ENCODE measurements at places on chromosomes 2 and 18.

- no peak for DNase-seq
Observed at GRCh38 chr2:204357286-204357685, 188.0 kb upstream of the PARD3B start.

GRCh38 chr2:240024766-240025165 lies 376 bp downstream of the NDUFA10 start:
- DNase-seq: no peak

DNA sequence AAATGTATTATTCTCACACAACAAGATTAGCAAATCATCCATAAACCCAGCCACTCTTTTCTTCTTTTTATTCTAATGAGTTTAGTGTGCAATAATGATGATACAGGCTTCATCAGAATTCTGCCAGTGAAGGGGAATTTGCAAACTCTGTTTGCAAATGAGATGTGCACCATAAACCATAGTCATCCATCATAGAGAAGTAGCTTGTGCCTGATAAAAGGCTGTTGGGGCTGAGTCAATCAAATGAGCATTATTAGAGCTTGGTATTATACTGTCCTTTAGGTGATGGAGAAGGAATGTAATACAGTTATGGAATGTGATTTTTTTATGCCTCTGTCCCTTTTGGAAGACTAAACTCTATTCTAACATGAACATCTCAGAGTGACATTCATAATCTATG lies 101.8 kb downstream of the DCC start:
- DNase-seq: no peak

DNA sequence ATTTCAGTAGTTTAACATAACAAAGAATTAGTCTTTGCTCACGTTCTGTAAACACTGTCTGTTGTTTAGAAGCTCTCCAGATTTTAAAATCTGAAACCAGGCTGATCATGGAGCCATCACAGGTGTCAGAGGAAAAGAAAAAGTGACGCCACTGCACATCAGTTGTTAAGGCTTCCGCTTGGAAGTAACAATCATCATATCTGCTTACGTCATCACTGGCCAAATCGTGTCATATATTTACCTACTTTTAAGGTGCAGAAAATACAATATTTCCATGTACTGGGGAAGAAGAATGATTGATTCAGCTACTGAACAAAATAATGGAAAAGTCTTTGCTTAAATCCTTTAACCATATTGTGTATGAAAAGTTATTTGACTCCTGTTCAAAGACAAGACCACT lies 382.6 kb upstream of the MC4R start:
- DNase-seq: no peak
